ENCODE measurements at places on chromosomes 11 and 22.

DNA sequence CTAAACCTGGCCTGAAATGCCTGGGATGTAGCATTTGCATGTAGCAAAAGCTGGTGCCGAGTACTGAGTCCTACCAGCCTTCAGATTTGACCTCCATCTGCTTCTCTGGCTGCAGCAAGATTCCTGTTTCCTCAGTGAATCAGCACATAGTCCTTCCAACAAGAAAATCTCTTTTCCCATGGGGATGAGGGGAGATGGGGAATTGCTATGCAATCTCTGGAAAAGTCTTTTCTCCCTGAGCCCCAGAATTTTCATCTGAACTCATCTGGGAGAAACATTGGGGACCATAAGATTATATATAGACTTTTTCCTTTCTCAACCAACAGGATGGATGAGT lies 32.0 kb upstream of the YWHAH start:
- DNase-seq: no peak

GRCh38 chr22:36323855-36324331 lies 63.9 kb downstream of the MYH9 start:
- DNase-seq: no peak

GRCh38 chr11:86644291-86644690 lies 28.1 kb downstream of the ME3 start:
- no peak for DNase-seq

GRCh38 chr11:84437071-84437980 lies 1151.2 kb upstream of the CCDC90B start:
- DNase-seq: no peak

DNA sequence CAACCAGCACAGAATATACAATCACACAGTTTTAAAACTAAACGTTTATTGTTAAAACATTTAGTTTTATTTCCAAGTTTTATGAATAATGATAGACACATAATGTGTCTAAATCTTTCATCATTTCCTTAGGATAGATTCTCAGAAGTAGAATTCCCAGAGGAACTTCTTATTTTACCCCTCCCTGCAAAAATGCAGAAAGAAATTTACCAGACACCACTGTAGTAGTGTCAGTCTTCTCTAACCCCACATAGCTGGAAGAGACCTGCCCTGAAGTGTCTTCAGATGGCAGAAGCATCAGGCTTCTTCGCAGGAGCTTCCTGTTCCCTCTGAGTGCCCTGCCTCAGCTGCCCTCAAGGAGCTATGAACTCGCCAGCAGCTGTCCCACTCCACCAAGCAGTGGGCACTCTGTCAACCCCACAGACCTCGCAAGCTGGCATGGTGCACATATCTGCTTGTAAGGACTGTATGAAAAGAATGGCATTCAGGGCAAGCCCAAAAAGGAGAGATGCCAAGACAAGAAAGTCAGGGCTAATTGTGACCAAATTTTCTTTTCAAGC lies 28.5 kb upstream of the PAK1 start:
- DNase-seq: no peak

DNA sequence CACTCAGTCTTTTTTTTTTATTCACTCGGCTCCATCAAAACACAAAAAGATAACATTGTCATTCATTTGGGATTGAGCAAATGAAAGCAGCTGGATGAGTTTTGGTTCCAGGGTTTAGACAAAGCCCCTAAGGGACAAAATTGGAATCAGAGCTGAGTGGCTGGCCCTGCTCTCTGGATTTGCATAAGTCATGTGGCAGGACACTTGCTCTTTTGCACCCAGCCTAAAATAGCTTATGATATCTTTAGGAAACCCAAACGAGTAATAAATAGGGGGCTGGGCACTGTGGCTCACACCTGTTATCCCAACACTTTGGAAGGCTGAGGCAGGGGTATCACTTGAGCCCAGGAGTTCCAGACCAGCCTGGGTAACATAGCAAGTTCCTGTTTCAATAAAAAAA lies 11.0 kb upstream of the TMEM121B start:
- DNase-seq: no peak

DNA sequence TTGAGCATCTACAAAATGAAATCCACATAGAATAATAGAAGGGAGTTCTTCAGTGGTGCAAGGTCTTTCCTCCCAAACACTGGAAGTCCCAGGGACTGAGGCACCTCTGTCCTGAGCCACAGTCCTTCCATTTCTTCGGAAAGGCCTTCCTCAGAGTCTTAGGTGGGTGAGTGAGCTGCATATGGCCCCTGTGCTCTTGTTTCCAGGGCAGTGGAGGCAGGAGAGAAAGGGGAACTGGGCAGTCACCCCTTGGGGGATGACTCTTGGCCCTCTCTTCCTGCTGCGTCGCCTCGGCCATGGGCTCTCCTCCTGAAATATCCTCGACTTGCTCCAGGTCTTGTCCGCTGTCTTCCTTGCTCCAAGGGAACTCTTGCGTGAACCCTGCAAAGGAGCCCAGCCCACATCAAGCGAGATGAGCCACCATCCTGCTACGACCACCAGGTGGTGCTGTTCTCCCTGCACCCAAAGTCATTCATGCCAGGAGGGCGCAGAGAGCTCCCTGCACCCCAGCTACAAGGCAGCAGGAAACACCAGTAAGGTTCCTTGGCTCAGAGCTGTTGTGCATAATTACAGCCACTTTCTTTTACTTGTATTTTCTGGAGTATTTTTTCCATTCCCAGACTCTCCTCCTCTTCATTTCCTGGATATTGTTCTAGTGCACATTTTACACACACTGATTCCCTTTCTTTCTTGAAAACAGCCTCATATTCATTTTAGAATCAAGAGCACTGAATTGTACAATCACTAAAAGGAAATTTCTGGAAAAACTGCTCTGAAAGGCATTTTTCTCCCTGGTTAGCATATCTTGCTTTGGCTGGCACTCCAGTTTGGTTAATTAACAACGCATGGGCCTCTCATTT lies 397.8 kb downstream of the OPCML start:
- peak; percentile 7 for DNase-seq

DNA sequence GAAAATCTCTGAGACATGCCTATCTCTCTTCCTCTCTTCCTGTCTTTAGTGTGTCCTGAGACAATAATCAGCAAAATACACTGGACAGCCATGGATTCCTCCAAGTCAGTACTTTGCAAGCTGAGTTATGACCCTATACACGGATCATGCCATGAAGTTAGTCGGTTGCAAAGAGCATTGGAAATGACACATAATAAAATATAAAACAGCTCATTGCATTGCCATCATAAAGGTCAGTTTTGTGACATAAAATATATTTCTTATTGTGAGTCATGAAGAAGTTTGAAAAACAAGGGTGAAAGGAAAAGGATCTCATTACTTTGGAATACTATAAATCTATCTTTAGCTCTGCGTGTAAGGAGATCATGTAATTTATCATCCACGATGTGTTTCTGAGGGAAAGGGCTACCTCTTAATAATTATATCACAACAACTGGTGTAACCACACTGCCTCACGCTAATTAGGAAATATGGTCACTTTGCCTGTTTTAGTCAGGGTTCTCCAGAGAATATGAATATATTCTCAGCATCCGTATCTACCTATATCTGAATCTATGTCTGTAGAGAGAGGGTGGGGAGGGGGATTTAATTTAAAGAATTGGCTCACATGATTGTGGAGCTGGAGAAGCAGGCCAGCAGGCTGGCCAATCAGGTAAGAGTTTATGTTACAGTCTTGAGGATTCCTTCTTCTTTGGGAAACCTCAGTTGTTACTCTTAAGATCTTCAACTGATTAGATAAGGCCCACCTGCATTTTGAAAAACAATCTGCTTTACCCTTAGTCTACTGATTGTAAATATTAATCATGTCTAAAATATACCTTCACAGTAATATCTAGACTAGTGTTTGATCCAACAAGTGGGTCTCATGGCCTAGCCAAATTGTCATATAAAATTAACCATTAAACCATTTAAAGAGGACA lies 198.8 kb downstream of the FAT3 start:
- no peak for DNase-seq

DNA sequence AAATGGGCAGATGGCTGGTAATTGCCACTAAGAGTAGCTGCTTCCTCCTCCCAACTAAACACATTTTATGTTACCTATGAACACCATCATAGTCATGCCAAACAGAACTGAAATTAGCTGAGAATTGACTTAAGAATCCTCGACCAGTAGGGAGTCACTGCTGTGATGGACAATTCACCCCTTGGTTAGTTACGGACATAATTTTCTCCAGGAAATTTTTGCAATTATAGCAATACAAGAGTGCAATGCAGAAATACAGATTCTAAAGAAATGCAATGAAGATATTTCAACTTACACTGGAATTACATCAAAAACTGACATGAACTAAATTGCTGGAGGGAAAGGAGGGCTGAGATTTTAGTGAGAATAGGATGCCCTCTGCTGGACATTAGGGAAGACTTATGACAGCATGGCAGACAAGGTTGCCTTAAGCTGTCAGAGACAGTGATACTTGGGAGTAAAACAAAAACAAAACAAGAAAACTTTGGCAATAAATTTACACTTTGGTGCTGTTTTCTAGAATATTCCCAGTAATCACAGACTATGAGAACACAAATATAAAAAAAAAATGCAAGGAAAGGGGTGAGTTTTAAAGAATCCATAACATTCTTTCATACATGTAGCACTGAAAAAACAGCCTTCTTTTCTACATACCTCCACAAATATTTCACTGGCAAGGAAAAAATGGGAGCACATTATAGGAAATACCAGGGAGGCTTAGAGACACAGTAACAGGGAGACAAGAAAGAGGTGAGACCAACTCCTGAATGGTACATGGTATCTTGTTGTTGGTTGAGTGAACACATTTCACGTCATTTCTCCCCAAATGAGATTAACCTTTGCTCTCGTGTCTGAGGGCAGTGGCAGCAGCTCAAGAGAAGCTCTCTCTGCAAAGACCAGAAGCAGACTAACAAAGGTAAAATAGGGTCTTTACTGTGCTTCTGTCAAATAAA lies 11.2 kb upstream of the PPP2R1B start:
- DNase-seq: peak; percentile 24

DNA sequence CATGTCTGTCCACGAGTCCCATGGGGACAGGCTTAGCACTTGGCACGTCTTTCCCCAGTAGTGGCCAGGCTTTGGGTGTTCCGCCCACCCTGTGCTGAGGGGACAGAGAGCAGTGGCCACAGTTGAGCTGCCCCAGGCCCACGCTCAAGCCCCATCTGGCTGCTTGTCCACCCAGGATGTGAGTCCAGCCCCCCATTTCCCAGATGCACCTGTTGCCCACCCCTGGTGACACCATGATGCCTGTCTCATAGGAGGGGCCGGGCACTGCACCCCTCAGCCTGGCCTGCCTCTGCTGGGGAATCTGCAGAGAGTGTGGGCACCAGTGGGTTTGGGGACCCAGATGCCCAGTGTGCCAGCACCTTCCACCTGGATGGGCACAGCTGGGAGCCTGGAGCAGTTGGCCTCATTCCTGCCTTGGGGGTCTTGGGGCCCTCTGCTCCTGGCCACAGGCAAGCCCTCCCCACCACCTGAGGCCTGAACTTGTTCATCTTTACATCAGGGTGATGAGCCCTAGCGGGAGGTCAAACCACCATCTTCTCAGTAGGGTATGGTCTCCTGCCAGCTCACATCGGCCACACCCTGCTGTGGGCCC lies 5.7 kb downstream of the SIGIRR start:
- no peak for DNase-seq
